ENCODE measurements at places on chromosomes 4 and X. TPM values are rescaled to one million over a fixed set of nuclear protein-coding genes. Genes with fewer than 3 reads are reported as not detected.

DNA sequence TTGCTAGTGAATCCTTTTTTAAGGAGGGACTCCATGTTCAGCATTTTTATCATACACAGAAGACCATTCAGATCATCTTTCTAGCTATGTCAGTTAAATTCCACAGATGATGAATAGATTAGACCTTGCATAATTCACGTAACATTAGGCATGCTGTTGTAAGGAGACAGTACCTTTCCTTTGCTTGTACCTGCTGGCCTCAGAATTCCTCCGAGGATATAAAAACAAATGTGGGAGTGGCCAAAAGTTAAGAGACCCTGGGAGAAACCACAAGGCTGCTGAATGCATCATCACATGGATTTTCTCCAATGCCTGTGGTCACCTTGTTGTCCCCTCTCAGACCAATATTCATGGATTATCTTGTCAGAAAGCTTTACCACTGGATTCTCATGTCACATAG lies 201.4 kb downstream of the MAGEB17 start:
- H3K4me1 ChIP-seq, result no peaks in the 10 kb centered on the region
- H3K36me3 ChIP-seq, result no peaks in the 10 kb centered on the region
- H3K27ac ChIP-seq, result no peak overlapping the region
- no peak for DNase-seq
- no peak overlapping the region for H3K4me3 ChIP-seq

DNA sequence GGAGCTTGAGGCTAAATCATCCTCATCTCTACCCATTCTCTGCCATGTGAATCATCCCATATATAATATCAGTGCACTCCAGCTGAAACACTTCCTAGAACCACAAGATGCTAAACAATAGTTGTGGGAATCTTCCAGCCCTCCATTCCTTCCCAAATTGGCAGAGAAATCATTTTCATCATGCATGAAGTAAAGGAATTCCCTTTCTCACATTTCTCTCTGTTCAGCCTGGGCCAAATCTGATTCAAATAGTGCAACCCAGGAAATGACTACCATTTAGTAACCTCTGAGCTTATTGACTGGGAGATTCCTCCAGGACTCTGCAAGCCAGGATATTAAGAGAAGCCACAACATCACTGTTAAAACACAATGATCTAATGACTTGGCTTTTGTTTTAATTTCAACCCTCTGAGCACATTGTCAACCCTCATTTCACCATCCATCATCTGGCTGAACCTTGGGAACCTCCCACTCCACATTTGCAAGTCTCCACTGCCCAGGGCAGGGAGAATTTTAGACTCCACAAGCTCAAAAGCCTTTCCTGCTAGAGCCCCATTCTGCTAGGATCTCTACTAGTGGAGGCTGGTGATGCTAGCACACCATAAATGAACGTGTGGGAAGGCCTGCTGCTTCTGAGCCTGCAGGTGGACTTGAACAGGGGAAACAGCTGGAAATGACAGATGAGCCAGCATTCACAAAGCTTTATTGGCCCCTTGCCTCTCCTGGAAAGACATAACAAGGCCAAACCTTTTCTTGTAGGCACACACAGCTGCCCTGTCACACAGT lies 133.9 kb downstream of the TET2 start:
- H3K4me3 ChIP-seq, result no peak overlapping the region
- H3K36me3 ChIP-seq, result no peaks in the 10 kb centered on the region
- H3K27ac ChIP-seq, result no peak overlapping the region
- no peaks in the 10 kb centered on the region for H3K27me3 ChIP-seq
- H3K4me1 ChIP-seq, result no peaks in the 10 kb centered on the region

- H3K4me3 ChIP-seq, result no peak overlapping the region
- no peak overlapping the region for H3K27ac ChIP-seq
- no peak for DNase-seq
- no peaks in the 10 kb centered on the region for H3K27me3 ChIP-seq
- H3K4me1 ChIP-seq, result peaks cover 35% of the 10 kb centered on the region
Measured at GRCh38 chr4:40281913-40282312, 53.2 kb upstream of the CHRNA9 start.

The UGT2B10 gene
- not detected for total RNA-seq
